ENCODE measurements at places on chromosomes 4 and X.

DNA sequence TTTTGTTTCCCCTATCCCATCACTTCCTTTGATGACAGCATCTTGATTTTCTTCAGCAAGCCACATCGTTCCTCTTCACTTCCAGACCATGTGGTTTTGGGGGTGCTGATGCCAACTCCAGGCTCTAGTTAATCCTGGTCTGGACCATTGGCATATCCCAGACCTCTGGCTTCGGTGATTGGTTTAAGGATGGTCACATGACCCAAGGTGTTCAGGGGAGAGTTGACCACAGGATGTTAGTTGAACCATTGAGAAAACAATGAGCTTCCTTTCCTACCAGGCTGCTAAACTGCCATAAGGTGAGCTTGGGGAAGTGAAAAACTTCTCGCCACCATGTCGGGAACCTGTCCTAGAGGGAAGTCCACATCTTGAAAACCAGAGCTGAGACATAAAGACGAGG lies 60.9 kb upstream of the TLR3 start:
- DNase-seq, result no peak

DNA sequence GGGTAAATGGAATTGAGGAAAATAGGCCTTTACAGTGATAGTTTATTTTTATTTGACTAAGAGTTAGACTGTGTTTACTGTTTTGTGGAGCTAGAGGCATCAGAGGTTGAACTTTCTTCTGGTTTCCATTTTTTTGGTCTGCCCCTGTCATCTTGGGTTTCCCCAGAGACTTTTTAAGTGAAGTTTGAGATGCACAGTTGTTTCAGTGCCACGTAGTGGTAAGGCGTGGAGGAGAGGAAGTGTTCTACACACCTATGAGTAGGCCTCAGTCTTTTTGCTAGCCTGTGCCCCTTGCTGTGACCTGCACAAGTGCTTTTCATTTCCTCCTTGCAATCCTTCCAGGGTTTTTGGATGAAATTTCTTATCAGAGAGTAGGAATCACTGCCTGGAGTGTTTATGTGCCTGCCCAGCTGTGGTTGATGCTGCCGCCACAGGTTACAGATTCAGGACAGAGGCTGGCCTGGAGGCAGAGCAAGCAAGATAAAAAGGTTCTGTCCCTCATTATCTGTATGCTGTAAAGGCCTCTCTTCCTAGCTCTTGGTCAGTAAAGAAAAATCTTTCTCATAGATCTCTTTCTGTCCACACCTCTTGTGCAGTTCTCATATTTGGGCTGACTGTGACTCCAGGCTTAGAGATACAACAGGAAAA lies 12.5 kb upstream of the HSFX4 start:
- DNase-seq, result no peak

- no peak for DNase-seq
These were observed 230.7 kb downstream of the DCLK2 start for GRCh38 chr4:150308824-150309472.

- DNase-seq, result no peak
These were observed at the start of gene CLCN4 for GRCh38 chrX:10156199-10157031. TSS of gene CLCN4 (plus strand) at chrX:10156975. CDS start at chrX:10185033, 28,058 bp downstream.

- no peak for DNase-seq
These were observed 49.7 kb upstream of the GPRIN3 start for GRCh38 chr4:89357340-89357739.

Measured in NCI-H1694 treated with DMSO at 0.1 percent for 48 hours (cell line).